Upper lobe of right lung (tissue), 1 donor: ENCODE measurements at places on chromosomes 6 and 20. TPM values are rescaled to one million over a fixed set of nuclear protein-coding genes. Genes with fewer than 3 reads are reported as not detected.

DNA sequence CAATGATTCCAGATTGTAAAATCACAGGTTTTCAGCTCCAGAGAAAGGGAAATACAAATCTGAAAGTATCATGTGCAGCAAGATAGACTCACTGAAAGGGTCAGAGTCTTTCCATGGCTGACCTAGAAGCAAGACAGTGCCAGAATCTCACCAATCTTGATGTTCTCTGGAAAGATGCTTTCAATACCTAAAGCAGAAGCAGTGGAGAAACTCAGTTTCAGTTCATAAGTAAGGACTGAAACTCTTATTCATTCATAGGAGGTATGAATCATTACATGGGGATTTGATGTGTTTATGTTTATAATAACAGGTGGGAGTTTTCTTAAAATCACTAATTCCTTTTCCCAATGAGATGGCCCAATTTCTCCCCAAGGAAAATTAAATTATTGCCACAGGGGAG, 42.5 kb downstream of the SLC2A12 start:
- no peaks in the 10 kb centered on the region for H3K27me3 ChIP-seq
- H3K4me3 ChIP-seq = no peak overlapping the region
- no peak for DNase-seq
- no peaks in the 10 kb centered on the region for H3K36me3 ChIP-seq
- H3K4me1 ChIP-seq = no peaks in the 10 kb centered on the region

- peaks cover 6% of the 10 kb centered on the region for H3K4me1 ChIP-seq
- no peak overlapping the region for H3K27ac ChIP-seq
- no peak overlapping the region for H3K4me3 ChIP-seq
- no peaks in the 10 kb centered on the region for H3K36me3 ChIP-seq
- DNase-seq = no peak
Observed at GRCh38 chr20:2795451-2795850, 5.0 kb downstream of the CPXM1 start.

Gene ADTRP
- 21.0 TPM for total RNA-seq

Gene ATP9A
- total RNA-seq = 32.1 TPM
